NCI-H460 (cell line): ENCODE measurements at places on chromosomes 6 and 20. TPM values are rescaled to one million over a fixed set of nuclear protein-coding genes. Genes with fewer than 3 reads are reported as not detected.

GRCh38 chr6:50271817-50272216 lies 222.1 kb upstream of the DEFB112 start:
- no peak for DNase-seq

GRCh38 chr20:41316602-41317545 lies 657 bp downstream of the ZHX3 start:
- peak; percentile 41 for DNase-seq

GRCh38 chr6:5786321-5786968 lies 220.3 kb downstream of the NRN1 start:
- no peak for DNase-seq

DNA sequence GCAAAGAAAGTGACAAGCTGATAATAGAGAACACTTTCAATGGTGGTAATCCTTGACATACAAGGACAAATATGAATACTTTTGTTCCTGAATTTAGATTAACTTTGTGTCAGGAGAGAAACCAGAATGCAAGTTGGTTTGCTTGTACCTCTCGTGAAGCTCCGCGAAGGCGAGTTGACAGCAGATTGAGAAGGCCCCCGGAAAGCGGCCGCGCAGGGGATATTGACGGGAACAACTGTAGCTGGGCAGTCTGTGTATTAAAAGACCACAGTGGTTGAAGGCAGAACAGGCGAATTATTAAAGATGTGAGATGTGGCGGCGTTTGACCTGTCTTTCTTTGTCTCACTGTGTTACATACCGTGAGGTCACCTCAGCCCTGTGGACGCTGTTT lies 175.8 kb upstream of the RALGAPA2 start:
- DNase-seq = no peak

DNA sequence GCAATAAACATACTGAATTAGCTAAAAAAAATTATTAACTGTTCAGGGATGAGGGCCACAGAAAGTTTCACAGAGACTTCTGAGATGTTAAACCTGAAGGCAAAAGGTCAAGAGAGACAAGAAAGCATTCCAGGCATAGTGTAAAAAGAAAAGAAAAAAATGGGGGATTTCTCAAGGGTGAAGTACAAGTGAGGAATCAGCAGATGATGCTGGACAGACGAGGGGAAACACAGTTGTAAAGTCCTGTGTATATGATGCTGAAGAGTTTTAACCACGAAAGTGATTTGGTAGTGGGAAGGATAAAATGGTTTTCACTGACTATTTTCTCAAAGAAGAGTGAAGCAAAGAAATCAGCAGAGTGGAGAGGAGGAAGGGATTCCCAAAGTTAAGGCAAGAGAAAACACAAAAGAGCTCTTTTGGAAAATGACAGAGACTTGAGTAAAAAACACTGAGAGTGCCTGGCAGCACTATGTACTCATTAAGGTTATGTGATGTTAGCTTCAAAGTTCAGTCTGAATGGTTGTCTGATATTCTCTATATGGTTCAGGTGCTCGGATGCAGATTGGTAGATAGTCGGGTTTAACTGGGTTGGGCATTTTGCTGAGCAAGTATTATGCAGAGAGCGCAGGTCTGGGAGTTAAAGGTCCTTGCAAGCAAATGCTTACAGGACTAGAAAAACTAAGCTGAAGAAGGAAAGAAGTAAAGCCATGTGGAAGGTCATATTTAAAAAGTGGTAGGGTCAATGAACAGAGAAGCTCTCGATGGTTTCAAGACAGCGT lies 16.4 kb downstream of the RAB23 start:
- DNase-seq = no peak

GRCh38 chr20:51861726-51862466 lies 59.6 kb upstream of the SALL4 start:
- DNase-seq = no peak

DNA sequence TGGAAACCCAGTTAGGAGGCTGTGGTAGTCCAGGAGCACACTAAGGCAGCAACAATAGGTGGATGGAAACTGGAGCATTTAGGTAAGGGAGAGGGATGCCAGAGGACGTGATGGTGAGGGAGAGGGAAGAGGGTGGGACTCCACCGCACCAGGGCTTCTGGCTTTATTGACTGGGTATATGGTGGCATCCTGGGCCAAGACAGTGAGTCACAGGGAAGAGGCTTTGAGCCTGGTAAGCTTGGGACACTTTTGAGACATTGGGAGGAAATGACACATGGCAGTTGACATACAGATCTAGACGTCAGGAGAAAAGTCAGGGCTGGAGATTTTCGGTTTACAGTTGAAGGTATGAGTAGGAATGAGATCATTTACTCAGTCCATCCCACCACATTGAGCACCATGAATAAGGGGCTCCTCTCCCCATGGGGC lies 14.9 kb downstream of the NT5E start:
- DNase-seq = peak; percentile 88

GRCh38 chr6:121867095-121867494 lies 431.6 kb downstream of the GJA1 start:
- no peak for DNase-seq

GRCh38 chr20:10541668-10542411 lies 106.7 kb downstream of the SLX4IP start:
- DNase-seq = no peak

DNA sequence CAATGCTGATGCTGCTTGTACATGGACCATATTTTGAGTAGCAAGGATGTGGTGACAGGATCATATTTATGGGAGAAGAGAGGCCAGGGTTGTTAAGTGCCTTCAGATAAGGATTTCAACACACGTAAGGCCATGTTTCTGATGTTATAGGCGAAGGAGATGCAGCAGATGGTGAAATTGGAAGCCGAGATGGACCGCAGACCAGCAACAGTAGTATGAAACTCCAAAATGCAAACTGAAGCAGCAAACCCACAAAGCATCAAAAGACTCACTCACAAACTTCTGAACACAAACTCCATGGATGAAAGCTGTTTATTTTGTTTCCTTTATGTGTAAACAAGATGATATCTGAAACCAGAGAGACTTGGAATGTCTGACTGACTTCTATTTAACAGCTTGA lies 35.6 kb upstream of the LAMP5 start:
- no peak for DNase-seq

GRCh38 chr6:63066055-63066704 lies 145.1 kb upstream of the FKBP1C start:
- DNase-seq = peak; percentile 9

- no peak for DNase-seq
Observed at GRCh38 chr6:132192631-132193030, 208.6 kb downstream of the MOXD1 start.

DNA sequence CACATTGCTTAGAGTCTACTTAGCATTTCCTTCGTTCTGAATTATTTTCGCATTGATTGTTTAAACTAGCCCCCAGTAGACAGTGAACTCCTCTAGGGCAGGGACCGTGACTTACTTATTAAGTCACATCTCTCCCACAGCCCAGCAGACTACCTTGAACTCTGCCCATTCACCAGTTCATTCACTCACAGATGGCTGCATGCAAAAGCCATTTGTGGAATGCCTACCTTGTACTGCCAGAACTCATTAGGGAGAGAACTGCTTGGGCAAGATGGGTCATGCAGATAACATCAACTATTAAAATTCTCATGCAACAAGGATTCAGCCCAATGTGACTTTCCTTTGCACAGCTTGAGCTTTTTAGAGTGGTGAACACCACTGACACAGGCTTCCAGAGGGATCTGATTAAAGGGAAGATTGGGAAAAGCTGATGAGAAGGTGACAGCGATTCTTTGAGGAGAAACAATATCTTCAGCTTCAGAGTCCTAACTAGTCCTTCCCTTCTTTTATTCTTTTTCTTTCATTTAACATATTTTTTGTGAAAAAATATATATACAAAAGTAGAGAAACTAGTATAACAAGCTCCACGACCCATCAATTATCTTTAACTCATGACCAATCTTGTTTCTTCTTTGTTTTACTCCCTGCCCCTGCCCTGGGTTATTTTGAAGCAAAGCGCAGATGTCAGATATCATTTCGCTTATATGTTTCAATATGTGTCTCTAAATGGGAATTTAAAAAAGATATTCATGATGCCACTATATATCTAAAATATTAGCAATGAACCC lies 273.9 kb downstream of the CDC5L start:
- DNase-seq = no peak

DNA sequence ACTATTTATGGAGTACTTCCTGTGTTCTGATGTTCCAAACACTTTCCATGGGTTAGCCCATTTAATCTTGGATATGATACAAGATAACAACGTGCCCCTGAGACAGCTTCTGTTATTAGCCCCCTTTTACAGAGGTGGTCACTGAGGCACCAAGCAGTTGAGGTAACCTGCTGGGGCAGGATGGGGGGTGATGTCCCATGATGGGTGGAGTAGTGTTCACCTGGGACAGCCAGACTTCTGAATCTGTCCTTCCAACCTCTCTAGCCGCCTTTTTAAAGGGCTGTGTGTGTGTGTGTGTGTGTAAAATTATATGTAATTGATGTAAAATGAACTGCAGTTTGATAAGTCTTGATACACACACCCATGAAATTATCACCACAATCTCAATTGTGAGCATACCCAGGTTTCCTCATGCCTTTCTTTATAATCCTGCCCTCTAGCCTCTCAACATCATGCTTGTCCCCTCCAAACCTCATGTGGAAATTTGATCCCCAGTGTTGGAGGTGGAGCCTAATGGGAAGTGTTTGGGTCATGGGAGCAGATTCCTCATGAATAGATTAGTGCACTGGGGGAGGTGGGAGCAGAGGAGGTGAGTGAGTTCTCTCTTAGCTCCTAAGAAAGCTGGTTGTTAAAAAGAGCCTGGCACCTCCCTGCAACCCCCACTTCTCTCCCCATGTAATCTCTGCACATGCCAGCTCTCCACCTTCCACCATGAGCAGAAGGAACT lies 39.2 kb downstream of the PLAGL2 start:
- no peak for DNase-seq

GRCh38 chr6:21149470-21149869 lies 444.1 kb upstream of the SOX4 start:
- no peak for DNase-seq

DNA sequence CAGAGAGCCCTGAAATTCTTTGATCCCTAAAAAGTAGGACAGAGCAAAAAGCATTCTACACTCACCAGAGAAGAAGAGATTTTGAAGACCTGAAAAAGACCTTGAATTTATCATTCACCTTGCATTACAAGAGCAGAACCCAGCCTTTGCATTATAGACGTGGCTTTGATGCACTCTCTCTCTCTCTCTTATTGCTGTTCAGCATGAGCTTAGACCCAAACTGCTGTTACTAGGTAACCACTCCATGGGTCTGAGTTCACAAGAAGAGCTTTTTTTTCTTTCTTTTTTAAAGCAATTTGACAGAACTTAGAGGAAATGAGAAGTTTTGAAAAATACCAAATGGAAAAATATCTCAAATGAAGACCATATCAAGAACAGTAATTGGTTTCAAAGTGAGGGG lies 44.4 kb downstream of the COL9A1 start:
- no peak for DNase-seq

- no peak for DNase-seq
Observed at GRCh38 chr6:20907486-20908071, 373.3 kb downstream of the CDKAL1 start.

- DNase-seq = peak; percentile 4
Observed at GRCh38 chr20:18388860-18389259, 78.0 kb downstream of the DZANK1 start.

DNA sequence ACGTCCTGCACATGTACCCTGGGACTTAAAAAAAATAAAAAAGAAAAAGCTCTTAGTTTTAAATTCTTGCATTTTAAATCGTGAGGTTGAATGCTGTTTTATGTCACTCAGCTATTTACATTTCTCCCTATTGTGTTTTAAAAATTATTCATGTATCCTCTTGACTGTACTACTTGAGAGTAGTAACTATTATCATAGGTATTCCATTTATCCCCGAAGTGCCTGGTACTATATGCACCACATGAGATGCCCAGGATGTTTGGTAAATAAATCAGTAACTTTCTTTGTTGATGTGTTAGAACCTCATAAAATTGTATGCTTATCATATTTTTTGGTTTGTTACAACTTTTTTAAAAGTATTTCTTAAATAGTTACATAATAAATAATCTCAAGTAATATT lies 18.4 kb downstream of the MAP3K4 start:
- no peak for DNase-seq

GRCh38 chr6:40550202-40551101 lies 36.7 kb downstream of the LRFN2 start:
- peak; percentile 1 for DNase-seq

DNA sequence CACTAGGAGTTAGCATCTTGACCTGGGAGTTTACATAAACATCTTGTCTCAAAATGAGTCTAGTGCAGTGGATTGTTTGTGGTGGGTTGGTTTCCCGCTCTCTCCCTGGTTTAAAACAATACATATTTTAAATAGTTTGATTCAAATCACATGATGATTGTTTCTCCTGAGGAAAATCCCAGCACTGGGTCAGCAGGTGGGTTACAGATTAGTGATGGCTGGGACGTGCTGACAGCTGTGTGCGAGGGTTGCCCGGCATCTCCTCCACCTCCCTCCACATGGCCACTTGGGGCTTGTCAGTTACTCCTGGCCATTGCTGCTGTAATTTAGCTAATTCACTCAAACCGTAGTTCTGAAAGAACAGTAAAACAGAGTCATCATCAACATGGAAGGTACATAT lies 306.4 kb upstream of the CITED2 start:
- DNase-seq = no peak

DNA sequence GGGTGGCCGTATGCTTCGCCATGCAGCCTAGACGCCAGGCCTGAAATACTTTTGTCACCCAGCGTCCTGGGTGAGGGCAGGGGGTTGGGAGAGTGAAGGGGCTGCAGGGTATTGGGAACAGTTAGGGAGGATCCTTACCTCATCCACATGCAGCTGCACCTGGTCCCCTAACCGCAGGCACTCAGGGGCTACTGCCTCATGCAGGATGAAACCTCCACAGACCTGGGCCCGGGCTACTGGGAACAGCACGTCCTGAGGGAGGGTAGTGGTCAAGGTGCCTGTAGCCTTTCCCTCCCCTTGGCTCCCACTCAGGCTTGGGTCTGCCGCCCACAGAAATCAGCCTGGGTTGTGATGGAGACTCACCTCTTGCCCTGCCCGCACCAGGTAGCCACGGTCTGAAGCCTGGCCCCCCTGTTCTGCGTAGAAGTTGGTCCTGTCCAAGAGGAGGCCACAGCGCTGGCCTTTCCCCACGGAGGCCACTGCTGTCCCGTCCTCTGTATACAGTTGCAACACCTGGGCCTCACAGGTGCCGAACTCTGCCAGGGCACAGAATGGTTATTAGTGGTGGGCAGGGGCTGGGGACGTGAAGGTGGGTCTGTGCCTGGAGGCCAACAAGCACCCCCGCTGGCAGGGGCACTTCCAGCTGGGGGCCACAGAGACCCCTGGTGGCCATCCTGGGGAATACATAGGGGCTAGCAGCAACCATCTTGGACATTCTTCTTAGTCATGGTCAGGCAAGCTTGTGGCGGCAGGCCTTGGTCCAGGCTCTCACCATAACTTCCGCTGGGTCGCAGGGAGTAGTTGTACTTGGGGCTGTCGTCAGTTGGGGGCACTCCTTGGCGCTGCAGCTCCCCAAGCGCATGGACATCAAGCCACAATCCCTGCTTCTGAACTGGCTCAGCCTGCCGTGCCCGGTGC lies 8.6 kb downstream of the AARS2 start:
- no peak for DNase-seq

MUC21 gene
- total RNA-seq = not detected in 2 replicates

ZBTB12 gene
- total RNA-seq = 1.8 and 2.8 TPM in 2 replicates

NFKBIL1 gene
- total RNA-seq = 20.5 and 20.6 TPM in 2 replicates

DPPA5 gene
- not detected in 2 replicates for total RNA-seq

PABPC1L gene
- 56.2 and 67.6 TPM in 2 replicates for total RNA-seq

CTCFL gene
- total RNA-seq = not detected in 2 replicates

PKHD1 gene
- not detected in 2 replicates for total RNA-seq

TNNC2 gene
- total RNA-seq = 0.15 TPM in 1 of 2 replicates, not detected in the other

DYNLT2 gene
- total RNA-seq = 1.2 and 1.3 TPM in 2 replicates
